ENCODE measurements at places on chromosomes 16 and 17.

DNA sequence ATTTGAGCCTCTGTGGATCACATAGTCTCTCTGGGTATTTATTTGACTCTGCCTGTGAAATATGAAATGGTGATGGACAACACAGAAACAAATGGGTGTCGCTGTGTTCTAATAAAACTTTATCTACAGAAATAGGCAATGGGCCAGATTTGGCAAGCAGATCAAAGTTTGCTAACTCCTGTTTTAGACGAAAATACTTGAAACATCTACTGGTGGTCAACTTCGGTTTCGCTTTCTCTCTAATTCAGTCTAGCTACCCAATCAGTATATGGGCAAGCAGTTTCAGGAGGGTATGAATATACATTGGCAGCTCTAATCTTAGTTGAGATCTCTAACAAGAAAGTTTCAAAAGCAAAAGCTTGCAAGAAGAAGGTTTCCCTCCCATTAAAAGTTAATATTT lies 60.1 kb upstream of the DYNLRB2 start:
- DNase-seq: no peak

DNA sequence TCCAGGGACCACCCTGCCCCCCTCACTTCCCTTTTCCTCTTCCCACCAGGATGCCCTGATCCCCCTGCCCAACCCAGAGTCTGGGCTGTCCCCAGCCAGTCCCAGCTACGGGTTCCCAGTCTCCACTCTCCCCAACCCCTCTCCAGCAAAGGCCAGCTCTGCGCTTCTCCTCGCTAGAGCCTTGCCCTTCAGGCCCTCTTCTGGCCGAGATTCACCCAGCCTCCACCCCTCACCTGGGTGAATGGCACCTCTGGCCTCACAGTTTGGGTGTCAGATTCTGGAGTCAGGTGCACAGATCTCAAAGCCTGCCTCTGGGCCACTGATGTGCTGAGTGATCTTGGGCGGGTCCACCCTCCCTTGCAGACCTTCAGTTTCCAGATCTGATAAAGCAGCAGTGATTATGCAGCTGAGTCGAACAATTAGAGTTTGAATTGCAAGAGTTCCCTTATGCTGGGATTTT lies 185.6 kb upstream of the TNRC6C start:
- peak; percentile 38 for DNase-seq

- DNase-seq: no peak
These were observed 74.1 kb downstream of the CCDC182 start for GRCh38 chr17:57670769-57671569.

- DNase-seq: no peak
These were observed 2.9 kb upstream of the NAGS start for GRCh38 chr17:44001461-44001920.

DNA sequence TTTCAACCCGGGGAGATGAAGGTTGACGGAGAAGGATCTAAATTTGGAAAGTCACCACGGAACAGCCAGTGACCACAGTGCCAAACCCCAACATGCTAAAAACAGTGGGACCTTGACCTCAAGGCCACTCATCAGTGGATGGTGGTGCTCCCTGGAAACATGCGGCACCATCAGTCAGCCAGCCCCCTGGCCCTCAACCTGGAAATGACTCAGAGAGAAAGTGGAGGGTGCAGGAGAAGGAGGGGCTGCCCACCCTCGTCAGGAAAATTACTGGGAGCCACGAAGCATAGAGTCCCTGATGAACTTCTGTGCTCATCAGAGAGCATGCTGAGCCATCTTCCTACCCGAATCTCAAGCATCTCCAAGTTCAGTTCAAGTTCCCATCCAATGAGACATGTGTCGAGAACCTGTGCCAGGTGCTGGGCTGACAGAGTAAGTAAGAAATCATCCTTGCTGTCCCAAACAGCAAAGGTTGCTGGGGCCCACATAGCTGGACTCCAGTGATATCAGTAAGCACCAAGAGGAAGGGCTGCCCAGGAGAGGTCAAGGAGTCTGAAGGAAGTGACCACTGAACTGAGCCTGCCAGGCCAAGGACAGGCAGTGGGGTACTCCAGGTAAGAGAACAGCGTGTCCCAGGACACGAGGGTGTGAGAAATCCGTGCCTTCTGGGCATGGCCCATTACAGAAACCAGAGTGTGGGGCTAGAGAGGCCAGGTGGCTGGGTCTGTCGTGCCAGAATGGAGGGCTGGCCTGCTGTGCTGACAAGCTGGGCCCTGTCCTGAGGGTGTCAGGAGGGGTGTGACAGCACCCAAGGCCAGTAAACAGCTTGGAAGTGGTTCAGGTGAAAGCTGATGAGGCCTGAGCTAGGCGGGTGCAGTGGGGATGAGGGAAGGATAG lies 5.2 kb downstream of the PECAM1 start:
- no peak for DNase-seq

DNA sequence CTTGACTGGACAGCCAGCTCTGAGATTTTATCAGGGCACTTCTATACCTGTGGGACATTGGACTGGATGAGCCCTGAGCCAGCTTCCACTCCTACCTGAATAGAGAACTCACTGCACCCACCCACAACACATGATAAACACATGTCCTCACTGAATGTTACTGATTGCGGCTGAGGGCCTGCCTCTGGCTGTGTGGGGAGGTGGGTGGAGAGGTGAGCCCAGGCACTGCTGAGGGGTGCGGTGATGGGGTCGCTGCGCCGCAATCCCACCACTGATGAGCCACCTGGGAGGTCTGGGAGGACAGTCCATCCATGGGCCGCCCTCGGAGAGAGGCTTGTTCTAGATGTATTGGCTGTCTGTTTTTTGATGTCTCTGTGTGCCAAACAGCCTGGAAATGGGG lies 5.4 kb downstream of the TMEM92 start:
- no peak for DNase-seq

DNA sequence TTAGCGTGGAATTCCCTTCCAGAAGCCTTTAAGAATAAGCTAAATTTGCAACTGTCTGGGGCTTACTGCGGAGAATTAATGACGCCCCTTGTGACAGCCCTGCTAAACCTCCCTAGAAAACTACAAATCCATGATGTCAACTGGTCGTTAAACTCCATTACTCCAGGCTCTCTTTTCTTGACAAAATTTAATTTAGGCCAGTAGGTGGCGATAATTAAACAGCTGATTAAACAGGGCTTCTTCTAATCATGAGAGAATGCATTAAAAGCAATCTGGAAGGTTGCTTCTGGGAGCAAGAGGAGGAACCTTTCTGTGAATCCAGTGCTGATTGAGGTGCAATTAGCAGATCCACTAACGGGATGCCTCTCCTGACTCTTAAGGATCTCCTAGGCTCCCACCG lies 8.1 kb upstream of the NLRP1 start:
- peak; percentile 76 for DNase-seq

- no peak for DNase-seq
These were observed 59.1 kb downstream of the GRIN2A start for GRCh38 chr16:10123141-10123540.

DNA sequence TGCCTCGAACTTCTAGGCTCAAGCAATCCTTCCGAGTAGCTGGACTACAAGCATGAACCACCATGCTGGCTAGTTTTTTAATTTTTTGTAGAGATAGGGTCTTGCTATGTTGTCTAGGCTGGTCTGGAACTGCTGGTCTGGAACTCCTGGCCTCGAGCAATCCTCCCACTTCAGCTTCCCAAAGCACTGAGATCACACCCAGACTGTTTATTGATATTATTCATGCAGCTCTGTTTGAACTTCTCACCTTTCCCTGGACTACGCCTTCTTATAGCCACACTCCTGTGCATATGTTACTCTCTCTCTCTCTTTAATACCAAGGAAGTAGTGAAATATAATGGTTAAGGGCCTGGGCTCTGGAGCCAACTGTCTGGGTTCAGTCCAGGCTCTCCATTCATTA lies 4.6 kb downstream of the COG7 start:
- DNase-seq: no peak

DNA sequence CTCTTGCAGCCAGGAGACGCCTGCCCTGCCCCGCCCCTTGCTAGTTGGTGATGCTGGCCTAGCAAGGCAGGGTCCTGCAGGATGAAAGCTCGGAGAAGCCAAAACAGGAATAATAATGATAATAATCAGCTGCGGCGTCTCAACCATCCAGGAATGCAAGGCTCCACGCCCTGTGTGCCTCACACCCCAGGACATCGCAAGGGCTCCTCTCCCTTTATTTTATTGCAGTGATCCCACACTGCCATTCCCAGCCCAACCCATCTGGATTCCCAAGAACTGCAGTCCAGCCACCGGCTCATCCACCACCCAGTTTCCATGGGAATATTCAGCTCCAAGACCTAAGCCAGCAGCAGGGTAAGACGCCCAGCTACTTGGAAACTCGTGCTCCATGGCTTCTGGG lies 21.0 kb upstream of the ZNF652 start:
- no peak for DNase-seq

DNA sequence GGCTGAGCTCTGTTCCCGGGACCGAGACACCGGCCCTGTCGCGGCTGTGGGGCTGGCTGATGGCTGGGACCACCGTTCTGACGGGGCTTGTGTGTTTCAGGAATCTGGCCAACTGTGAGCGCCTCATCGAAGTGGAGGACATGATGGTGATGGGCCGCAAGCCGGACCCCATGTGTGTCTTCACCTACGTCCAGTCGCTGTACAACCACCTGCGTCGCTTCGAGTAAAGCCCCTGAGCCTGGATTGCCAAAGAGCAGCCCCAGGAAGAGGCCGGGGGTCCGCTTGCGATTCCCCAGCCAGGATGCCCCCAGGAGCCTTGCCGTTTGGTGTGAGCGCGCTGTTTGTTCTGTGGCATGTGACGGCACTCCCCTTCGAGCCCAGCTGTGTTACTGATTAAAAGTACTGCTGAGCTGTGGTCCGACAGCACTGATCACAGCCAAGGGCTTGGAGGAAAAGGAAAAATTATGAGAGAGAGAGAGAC lies 23.0 kb downstream of the SMTNL2 start:
- no peak for DNase-seq

DNA sequence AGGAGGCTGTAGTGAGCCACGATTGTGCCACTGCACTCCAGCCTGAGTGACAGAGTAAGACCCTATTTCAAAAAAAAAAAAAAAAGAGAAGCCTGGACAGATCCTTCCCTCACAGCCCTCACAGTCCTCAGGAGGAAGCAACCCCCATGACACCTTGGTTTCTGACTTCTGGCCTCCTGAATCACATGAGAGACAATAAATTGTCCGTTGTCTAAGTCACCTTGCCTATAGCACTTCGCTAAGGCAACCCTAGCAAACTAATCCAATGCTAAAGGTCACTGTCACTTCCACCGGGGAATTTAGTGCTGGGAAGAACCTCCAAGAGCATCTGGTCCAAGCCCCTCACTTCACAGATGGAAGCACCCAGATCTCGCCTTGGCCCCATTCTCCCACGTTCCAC lies 18.9 kb upstream of the SLC39A11 start:
- no peak for DNase-seq

DNA sequence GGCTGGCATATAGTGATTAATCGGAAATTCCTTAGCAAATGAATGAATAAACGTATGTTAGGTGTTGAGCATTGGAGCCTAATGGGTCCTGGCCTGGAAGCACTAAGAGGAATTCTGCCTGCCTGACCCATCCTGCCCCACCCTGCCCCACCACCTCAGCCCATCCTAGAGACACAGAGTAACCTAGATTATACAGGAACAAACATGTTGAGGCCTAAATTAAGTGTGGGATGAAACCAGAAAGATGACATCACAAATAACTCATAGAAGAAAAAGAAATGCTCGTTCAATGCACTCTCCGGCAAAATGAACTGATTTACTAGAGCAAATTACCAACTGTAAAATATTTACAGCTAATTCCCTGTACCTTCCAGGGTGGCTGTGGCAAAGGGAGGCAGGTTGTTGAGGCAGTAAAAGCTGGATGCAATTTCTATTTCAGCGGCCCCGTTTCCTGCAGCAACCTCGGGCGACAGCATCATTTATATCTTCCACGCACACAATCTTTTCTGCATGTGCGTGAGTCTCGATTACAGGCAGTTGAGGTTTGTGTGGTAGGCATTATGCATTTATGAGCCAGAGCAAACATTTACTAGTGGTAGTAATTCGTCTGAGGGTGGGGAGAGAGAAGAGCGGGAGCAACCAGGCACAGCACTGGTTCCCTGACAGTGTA lies 417.2 kb downstream of the HS3ST4 start:
- no peak for DNase-seq

- no peak for DNase-seq
These were observed 83.0 kb downstream of the ANKRD11 start for GRCh38 chr16:89407282-89407924.

GRCh38 chr16:47109361-47109760 lies 34.4 kb downstream of the NETO2 start:
- DNase-seq: no peak

GRCh38 chr16:88453611-88454522 lies 787 bp downstream of the ZFPM1 start:
- DNase-seq: peak; percentile 33

DNA sequence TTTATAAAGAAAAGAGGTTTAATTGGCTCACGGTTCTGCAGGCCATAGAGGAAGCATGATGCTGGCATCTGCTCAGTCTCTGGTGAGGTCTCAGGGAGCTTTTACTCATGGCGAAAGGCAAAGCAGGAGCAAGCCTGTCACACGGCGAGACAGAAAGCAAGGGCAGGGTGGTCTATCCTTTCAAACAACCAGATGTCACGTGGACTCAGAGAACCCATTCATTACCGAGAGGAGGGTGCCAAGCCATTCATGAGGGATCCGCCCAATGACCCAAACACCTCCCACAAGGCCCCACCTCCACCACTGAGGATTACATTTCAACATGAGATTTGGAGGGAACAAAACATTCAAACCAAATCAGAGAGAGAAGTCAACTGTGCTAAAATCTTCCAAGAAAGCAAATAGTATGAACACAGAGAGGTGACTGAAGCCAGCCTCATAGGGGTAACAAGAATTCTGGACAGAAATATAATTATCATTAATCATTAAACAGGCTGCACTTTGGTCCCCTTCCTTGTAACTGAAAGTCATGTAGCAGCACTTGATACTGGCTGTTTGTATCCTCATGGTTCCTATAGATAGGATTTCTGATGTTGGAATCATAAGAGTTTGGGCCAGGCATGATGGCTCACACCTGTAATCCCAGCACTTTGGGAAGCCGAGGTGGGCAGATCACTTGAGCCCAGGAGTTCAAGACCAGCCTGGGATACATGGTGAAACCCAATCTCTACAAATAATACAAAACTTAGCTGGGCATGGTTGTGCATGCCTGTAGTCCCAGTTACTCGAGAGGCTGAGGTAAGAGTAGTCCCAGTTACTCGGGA lies 52.5 kb upstream of the B4GALNT2 start:
- DNase-seq: no peak

GRCh38 chr16:4328782-4329775 lies 13.2 kb downstream of the GLIS2 start:
- DNase-seq: no peak

- no peak for DNase-seq
These were observed 12.5 kb upstream of the ATP2A3 start for GRCh38 chr17:3976675-3977171.

All from NCI-H526 (cell line).